Mesenteric fat pad (tissue), 1 donor: ENCODE measurements at places on chromosomes 11 and 22.

- DNase-seq = no peak
Measured at GRCh38 chr22:24200619-24201212, 19.4 kb downstream of the SUSD2 start.

- no peak for DNase-seq
Measured at GRCh38 chr11:130813638-130814037, 102.6 kb downstream of the SNX19 start.

GRCh38 chr22:33513388-33514338, 406.6 kb downstream of the LARGE1 start:
- no peak for DNase-seq

- no peak for DNase-seq
Measured at GRCh38 chr11:130003717-130004001, 1.0 kb upstream of the PRDM10 start.

DNA sequence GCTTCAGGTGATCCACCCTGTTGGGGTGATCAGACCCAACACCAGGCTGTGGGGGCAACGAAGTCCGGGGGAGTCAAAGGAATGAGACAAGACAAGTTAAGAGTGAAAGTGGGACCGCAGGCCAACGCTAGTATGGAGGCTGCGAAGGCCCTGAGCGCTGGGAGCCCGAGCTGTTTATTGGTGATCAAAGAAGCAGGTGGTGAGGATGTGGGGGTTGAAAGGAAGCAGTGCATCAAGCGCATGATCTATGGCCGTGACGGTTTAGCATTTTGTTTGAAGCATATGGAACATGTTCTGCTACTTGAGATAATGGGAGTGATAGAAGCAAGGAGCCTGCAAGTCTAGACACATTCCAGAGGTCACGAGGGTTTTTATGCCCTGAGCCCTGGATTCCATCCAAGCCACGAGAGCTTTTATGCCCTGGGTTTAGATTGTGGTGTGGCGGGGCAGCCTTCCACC, 49.5 kb downstream of the MCHR1 start:
- no peak for DNase-seq

GRCh38 chr22:41106122-41106968, 14.0 kb downstream of the EP300 start:
- DNase-seq = no peak

GRCh38 chr11:94635072-94635471, 67.9 kb downstream of the PIWIL4 start:
- no peak for DNase-seq

DNA sequence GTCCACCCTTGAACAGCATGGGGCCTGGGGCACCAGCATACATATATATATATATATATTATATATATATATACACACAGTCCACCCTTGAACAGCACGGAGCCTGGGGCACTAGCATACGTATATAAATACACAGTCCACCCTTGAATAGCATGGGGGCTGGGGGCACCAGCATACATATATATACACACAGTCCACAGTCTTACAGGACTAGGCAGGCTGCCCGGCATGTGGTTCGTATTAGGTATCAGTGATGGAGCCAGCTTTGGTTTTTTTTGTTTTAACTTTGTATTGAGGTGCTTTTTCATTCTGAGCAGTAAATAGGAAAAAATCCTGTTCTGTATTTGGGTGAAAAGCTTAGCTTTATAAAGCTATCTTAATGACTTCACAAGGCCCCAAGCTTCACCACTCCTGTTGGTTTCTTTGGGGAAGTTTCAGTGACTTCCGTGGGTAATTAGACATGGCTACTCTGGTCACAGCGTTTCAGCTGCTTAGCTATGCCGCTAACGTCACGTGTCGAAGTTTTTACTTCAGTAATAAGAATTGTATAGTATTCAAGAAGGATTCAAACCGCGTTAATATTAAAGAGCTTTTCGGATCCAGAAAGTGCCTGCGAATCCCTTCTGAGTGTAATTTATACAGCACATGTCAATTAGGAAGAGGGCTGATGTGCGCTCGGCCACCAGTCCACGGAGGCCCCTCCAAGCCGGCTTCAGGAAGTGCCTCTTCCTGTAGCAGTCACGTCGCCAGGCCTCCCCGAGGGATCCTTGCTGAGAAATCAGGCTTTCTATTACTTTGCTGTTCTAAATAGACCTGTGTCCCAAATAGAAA, 179.7 kb downstream of the TBC1D22A start:
- DNase-seq = no peak

DNA sequence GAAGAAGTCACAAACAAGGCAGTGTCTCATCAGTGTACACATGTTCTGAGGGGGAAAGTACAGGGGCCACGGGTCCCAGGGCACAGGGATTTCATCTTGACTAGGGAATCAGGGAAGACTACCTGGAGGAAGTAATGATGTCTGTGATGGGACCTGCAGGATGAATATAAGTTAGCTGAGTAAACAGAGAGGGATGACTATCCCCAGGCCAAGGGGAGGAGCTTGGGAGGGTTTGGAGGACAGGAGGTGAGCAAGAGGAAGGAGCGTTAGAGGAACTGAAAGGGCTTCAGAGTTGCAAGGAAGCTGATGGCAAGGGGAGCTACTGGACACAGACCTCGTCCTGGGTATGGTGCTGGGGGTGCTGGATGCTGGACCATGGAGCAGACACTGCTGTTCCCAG, 56.4 kb downstream of the TRAF6 start:
- DNase-seq = no peak

DNA sequence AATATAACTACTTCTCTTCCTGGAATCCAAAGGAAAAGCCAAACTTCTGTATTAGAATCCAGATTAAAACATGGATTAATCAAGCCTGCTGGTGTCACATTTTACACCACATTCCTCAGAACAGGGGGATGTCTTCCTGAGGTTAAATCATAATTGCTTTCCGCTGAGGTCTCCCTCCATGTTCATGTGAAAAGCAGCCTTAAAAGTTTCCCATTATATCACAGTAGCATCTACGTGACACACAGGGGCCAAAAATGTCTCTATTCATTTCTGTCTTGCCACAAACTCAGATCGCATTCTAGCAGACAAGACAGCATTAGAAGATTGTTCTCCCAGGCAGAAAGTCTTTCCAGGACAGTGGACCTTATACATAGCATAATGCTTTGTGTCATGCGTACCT, 788.7 kb downstream of the OPCML start:
- DNase-seq = no peak

DNA sequence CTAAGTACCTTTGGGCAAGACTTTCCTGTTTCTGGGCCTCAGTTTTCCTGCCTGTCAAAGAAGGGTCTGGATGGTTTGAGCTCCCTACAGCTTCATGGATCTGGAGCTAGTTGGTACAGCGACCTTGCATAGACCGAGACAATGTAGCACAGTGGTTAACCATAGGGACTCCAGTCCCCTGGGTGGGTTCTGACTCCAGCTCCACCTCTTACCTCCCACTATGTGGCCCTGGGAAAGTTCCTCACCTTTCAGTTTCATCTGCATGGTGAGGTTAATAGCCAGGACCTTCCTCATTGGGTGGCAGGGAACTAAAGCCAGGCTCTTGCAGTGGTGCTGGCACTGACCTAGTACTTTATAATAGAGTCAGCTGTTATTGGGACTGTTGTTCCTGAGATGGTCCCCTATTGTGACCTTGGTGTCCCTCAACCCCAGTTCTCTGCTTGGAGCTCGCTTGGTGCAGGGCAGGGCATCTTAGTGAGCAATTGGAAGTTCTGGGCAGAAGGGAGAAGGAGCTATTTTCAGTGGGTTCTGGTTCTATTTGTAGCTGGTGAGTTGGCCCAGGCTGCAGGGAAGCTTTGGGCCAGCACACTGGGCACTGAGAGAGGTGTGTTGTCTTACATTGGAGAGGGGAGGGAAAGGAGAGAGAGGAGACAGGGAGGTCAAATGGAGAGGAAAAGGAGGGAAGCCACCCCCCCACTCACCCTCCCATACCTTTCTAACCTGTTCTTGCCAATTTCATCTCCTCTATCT, 10.7 kb upstream of the MTMR3 start:
- DNase-seq = no peak

- DNase-seq = no peak
Measured at GRCh38 chr22:31086703-31087330, 5.7 kb downstream of the SMTN start.

GRCh38 chr22:50314081-50314454, 6.6 kb upstream of the PLXNB2 start:
- no peak for DNase-seq

- no peak for DNase-seq
Measured at GRCh38 chr11:34439610-34440198, 970 bp downstream of the CAT start.

GRCh38 chr11:11288972-11289616, 64.0 kb downstream of the CSNK2A3 start:
- peak; percentile 49 for DNase-seq

- DNase-seq = no peak
Measured at GRCh38 chr11:92376146-92376599, 151.6 kb downstream of the FAT3 start.

- no peak for DNase-seq
Measured at GRCh38 chr11:64649291-64649697, 58.3 kb downstream of the SLC22A12 start.

DNA sequence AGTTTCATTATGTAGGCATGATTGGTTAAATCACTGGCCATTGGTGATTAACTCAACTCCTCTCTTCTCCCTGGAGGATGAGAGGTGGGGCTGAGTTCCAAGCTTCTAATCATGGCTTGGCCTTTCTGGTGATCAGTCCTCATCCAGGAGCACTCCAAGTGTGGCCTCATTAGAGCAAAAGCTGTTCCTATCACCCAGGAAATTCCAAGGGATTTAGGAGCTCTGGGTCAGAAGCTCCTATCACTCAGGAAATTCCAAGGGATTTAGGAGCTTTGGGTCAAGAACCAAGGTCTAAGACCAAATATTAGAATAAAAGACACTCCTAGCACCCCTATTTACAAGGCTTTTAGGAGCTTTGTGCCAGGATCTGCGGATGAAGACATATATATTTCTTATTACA, 168.0 kb upstream of the BDNF start:
- DNase-seq = no peak

DNA sequence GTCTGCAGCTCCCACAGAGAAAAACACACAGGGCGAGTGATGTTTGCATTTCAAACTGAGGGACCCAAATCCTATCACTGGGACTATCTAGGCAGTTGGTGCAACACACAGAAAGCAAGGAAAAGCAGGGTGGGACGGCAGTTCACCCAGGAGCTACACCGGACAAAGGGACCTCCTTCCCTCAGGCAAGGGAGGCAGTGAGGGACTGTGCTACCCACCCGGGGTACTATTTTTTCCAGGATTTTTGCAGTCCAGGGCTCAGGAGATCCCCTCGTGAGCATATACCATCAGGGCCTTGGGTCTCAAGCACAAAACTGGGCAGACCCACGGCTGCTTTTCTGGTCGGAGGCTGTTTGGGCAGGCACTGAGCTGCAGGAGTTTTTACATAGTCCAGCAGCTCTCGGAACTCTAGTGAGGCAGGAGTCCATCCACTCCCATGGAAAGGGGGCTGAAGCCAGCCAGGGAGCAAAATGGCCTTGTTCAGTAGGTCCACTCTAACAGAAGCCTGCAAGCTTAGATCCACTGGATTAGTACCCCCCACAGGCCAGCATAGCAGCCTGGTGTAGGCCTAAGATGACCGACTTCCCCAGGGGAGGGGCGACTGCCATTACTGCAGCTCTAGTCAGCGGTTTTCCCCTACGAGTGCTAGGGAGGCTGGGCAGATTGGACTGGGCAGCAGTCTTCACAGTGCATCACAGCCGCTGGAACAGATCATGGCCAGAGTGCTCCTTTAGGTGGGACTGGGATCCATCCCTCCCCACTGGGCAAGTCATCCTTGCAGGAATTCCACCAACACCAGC, 28.2 kb downstream of the CARD18 start:
- DNase-seq = no peak

DNA sequence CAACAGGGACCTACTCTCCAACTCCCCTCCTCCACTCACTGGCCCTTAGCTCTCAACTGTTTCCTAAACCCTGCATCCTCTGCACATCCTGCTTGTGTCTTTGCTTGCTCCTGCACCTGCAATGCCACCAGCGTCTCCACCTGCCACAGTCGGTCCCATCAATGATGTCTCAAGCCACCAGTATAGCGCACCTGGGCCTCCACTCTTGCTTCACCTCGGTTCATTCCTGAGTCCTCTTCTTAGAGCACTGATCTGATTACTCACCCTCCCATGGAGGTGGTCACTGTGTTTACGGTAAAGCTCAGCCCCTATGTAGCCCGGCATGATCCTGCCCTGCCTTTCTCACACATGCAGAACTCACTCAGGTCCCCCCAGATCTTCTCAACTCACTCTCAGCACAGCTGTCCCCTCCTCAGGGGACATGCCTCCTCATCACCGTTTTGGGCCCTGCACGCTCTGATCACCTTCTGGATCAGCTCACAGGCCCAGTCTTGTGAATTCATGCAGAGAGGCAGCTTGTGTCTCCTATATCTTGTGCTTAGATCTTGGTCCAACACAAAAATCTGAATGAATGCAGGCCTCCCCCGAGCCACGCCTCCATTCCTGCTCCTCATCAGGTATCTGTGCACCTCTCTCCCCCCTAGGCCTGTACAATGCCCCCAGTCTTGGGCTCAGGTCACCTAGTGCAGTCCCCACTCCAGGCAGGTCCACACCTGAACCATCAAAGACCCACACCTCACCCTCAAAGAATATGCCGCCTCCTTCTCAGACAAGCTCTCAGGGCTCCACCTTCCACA, 31.4 kb downstream of the TRIM29 start:
- no peak for DNase-seq

- DNase-seq = no peak
Measured at GRCh38 chr11:61697078-61697502, 16.9 kb downstream of the DAGLA start.

DNA sequence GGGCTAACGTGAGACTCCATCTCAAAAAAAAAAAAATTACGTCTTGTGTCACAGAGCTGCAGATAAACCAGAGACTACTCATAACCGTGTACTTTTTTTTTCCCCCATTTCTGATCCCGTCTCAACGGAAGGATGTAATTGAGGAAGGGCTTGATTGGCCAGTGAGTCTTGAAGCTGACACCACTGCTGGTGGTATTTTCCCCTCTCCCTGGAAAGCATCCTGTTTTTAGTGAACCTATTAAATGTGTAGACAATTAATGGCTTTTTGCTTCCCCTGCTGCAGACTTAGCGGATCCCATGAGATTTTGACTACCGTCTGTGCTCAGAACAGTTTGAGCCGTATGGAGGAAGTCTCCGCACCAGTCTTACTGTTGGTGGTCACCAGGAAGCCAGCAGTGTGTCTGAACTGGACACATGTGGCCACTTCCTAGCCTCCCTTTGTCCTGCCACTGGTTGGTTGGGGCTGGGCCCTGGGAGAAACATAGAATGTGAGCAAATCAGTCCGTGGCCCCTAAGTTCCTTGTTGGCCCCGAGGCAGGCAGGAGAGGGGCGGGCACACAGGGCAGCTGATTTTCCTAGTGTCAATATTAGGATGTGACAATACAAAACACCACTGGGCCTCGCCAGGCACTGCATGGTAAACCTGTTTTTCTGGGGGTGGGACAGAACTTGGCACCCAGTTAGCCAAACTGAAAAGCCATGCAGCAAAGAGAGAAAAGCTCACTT, 3.1 kb downstream of the BIK start:
- no peak for DNase-seq

GRCh38 chr11:75520688-75521087, 5.1 kb downstream of the GDPD5 start:
- no peak for DNase-seq

GRCh38 chr22:19110064-19110458, 12.2 kb downstream of the DGCR2 start:
- peak; percentile 33 for DNase-seq
